Calu3 (cell line): ENCODE measurements at places on chromosomes 3 and 15. TPM values are rescaled to one million over a fixed set of nuclear protein-coding genes. Genes with fewer than 3 reads are reported as not detected.

- no peak for DNase-seq
Observed at GRCh38 chr15:96366526-96366877, 36.0 kb downstream of the NR2F2 start.

- no peak for DNase-seq
Observed at GRCh38 chr3:89180334-89180733, 72.9 kb downstream of the EPHA3 start.

DNA sequence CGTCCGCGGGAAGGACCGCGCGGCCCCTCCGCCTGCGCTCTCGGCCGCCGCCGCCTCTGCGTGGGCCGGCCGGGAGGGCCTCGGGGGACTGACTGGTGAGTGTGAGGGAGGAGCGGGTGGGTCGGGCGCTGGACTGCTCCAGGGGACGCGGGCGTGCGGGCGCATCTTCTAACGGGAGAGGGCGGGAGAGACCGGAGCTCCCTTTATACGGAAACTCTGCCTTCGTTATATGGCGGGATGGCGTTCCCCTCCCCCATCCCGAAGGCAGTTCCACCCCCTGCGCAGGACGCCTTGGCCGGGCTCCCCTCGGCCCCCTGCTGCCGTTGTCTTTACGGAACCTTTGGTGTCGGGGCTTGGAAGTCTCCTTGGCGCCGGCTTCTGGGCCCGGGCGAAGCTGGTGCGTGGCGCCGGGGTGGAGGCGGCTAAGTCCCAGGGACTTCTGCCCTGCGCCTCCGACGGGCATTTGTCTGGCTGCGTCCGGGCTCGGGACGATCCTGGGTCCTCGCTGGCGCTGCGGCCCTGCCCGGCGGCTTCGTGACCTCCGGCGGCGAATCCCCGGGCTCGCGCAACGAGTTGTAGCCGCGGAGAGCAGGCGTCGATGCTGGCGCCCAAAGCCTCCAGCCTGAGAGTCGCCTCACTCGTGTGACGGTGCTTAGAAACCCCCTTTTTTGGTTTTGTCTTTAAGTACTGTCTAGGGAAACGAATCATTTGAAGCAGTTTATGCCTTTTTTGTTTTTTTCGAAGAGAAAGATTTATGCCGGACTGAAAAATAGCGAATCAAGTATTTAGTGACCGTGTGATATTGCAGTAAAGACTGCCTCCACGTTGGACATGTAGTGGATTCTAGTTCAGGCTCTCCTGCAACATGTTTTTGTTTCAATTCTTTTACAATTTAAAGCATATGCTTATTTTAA, 623 bp downstream of the ZNF639 start:
- peak; percentile 72 for DNase-seq

GRCh38 chr3:187590861-187591576, 79.2 kb downstream of the SST start:
- no peak for DNase-seq

The DUOXA2 gene
- total RNA-seq: 0.34 TPM in 1 of 2 replicates, not detected in the other

The EXD1 gene
- total RNA-seq: not detected in 2 replicates
